Epithelial cell of esophagus (primary cell): ENCODE measurements at places on chromosomes 2 and 18.

DNA sequence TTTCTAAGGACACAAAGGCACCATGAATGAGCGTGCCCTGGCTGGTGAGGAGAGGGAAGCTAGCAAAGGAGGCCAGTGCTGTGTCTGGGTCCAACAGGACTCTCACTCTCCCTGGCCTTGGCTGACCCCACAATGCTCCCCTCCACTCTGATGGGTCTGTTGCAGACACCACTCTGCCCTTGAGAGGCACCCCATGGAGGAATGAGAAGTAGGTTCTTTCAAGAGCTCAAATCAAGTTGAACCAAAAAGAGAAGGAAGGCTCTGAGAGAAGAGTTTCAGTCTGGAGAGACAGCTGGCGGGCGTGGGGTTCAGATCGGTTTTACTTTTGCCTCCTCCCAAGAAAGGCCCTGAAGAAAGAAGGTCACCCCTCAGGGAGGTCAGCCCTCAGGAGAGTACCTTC is 18.4 kb downstream of the TMEM247 start:
- no peak for DNase-seq

GRCh38 chr18:8623549-8624106 is 14.4 kb downstream of the RAB12 start:
- DNase-seq, result peak; percentile 12

- DNase-seq, result no peak
Measured at GRCh38 chr2:186590350-186590758, 498 bp downstream of the ITGAV start.

DNA sequence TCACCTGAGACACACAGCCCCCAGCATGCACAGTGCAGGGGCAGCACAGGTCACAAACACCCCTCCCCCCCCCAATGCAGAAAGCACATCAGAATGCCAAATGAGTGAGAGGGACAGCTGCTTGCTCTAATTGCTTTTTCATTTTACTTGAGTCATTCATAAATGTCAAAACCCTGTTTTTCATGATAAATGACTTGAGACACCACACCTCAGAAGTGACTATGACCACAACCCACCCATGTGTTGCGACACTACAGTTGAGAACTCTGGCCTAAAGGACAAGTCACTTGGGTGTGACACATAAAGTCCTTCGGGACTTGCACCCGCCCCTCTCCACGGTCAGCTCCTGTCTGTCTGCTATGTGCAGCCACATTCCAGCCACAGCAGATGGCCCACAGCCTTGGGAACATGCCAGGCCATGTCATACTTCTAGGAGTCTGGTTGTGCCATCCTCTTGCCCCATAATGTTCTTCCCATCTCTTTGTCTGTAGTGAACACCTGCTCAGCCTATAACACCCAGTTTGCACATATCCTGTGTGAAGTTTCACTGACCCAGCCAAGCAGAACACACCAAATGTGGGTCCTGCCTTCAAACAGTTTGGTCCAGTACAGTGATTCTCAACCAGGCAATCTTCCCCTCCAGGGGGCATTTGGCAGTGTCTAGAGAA is 30.2 kb upstream of the RIOK3 start:
- peak; percentile 83 for DNase-seq

GRCh38 chr2:105437708-105438103 is 38.9 kb upstream of the FHL2 start:
- DNase-seq, result no peak

DNA sequence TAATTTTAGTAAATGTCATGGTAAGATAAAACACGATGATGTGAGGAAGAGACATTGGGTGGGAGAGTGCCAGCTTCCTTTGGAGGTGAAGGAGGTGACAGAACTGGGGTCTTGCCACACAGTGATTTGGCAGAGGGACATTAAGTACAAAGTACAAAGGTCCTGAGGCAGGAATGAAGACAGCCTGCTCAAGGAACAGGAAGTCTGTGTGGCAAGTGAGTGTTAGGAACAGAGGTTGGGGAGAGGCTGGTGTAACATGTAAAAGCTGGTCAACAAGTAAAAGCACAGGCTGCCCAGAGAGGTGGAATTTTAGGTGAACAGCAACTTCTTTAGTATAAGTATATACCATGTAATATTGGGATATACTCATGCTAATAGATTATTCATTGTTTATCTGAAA is 73.1 kb downstream of the INPP5D start:
- no peak for DNase-seq
